DMS79 (cell line): ENCODE measurements at places on chromosomes 1 and 21.

- DNase-seq: no peak
Measured at GRCh38 chr1:186178426-186179043, 196.5 kb downstream of the TPR start.

GRCh38 chr1:84871181-84871580 lies 21.8 kb downstream of the LPAR3 start:
- DNase-seq: no peak

DNA sequence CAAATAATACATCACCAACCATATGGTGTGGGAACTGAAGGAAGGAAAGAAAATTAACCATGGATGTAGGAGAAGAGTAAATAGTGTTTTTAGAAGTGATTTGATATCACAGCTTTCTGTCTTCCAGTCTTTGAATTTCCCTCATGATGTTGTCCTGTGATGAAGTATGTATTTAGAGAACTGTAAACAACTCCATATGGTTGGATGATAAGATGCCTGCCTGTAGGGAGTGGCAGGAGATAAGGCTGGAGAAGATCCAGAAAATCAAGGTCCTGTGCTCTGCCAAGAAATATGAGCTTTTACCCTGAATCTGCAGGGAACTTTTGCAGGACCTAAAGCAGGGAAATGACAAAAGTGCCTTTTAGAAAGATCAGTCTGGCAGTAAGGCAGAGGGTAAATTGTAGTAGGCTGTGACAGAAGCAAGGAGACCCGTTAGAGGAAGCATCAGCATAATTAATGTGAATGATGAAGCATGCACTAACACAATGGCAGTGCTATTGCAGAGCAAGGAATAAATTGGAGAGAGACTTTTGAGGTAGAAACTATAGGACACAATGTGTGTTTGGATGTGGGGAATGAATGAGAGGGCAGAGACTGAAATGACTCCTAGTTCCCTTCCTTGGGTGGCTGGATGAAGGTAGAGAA lies 21.9 kb downstream of the CEPT1 start:
- DNase-seq: no peak

GRCh38 chr1:153578490-153578889 lies 12.8 kb upstream of the S100A2 start:
- DNase-seq: no peak

DNA sequence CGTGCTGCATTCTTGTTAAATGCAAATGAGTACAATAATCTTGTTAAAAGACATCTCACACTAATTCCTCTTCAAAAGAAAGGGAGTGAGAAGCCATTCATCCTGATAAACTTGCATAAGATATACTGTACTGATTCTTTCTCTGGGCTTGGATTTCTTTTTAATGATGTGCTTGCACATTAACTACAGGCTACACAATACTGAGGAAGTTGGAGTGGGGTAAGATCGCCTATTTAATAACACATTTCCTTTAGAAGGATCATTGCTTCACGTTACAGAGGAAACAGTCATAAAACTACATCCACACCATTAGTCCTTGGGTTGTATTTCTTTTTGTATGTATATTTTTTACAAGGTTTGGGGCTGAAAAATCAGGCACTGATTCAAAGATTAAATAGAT lies 36.6 kb downstream of the NRIP1 start:
- no peak for DNase-seq
